ENCODE measurements at places on chromosomes 1 and 21.

DNA sequence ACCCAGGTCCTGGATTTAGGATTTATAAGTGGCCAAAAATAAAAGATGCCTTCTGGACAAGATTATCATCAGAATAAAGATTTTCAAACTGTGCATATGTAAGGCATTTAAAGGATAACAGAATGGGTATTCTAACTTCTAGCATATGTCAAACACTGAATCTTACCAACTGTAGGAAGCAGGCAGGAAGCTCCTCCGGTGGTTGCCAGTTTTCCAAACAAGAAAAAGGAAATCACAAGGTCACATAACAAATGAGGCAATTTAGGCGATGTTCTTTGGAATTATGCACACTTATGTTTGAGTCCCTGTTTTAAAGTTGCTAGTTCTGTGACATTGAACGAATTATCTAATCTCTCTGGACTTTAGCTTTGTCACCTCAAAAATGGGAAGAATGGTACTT is 48.9 kb downstream of the ATP6V1G3 start:
- no peak for DNase-seq

DNA sequence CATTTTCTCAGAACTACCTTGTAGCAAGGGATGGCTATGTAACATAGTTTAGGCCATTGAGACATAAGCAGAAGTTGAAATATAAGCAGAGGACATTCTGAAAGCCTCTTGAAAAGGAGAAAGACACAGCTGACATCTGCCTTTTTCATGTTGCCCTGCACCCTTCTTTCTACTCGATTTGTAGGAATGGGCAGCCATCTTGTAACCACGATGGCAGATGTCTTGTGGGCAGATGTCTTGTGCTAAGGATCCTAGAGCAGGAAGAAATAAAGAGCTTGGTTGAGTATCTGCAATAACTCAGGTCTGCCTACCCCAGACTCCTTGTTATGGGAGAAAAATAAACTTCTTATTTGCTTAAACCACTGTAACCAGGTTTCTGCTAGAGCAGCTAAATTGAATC is 351.0 kb downstream of the PDE4B start:
- no peak for DNase-seq

DNA sequence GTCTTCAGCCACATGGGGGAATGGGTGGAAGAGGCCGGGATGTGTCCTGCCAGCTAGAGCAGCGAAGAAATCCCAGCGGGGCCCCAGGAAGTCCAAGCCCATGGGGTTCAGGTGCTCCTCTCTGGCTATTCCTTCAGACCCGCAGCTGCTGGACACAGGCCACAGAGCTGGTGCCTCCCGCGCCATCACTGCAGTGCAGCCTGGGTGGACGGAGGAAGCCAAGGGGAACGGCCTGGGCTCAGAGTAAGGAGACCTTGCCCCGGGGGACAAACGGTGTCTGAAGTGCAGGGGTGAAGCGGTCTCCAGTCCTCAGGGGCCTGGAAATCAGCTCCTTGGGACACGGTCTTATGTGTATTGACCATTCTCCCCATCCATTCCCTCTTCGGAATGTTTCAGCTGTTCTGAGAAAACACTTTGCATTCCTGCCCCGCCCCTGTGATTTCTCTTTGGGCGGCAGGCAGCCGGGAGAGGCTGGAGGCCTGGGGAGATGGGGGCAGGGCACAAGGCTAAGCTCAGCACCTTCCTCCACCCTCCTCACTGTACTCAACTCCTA is 18.4 kb downstream of the MTHFR start:
- DNase-seq: no peak

DNA sequence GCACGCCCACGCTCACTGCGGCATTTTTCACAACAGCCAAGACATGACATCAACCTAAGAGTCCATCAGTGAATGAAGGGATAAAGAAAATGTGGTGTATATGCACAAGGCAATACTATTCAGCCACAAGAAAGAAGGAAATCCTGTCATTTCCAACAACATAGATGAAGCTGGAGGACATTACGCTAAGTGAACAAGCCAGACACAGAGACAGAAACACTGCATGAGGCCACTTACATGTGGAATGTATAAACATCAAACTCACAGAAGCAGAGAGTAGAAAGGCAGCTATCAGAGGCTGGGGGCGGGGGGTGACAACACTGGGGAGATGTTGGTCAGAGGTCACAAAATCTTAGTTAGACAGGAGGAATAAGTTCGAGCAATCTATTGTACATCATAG is 20.9 kb downstream of the TMPRSS2 start:
- no peak for DNase-seq

- no peak for DNase-seq
Measured at GRCh38 chr1:68281946-68282615, 49.8 kb upstream of the WLS start.

DNA sequence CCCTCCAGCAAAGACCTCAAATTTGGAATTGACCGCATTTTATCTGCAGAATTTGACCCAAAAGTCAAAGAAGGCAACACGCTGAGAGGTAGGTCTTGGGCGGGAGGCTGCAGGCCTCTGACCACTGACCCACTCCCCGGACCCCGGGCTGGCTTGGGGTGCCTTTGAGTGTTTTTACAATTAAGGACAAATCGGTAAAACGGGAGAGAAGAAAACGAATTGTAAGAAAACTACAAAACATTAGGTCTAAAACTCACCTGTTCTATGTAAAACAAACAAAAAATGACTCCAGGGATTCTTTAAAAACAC is 1.1 kb downstream of the HLX start:
- no peak for DNase-seq

DNA sequence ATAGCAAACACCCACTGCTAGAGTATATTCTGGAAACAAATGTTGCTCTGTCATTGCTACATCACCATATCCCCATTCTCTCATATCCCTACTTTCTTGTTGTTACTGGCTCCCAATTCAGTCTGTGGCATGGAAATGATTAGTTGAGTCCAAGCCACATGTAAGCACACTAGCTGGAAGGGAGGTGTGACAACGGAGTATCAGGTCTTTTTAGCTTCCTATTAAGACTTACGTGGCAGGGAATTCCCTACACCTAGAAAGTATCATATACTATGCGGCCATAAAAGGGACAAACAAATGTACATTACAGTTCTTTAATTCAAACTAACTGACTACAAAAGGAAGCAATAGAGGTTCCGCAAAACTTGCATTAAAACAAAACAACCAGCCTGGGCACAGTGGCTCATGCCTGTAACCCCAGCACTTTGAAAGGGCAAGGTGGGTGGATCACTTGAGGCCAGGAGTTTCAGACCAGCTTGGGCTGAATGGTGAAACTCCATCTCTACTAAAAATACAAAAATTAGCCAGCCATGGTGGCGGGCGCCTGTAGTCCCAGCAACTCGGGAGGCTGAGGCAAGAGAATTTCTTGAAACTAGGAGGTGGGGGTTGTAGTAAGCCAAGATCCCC is 48.6 kb downstream of the INTS7 start:
- no peak for DNase-seq

DNA sequence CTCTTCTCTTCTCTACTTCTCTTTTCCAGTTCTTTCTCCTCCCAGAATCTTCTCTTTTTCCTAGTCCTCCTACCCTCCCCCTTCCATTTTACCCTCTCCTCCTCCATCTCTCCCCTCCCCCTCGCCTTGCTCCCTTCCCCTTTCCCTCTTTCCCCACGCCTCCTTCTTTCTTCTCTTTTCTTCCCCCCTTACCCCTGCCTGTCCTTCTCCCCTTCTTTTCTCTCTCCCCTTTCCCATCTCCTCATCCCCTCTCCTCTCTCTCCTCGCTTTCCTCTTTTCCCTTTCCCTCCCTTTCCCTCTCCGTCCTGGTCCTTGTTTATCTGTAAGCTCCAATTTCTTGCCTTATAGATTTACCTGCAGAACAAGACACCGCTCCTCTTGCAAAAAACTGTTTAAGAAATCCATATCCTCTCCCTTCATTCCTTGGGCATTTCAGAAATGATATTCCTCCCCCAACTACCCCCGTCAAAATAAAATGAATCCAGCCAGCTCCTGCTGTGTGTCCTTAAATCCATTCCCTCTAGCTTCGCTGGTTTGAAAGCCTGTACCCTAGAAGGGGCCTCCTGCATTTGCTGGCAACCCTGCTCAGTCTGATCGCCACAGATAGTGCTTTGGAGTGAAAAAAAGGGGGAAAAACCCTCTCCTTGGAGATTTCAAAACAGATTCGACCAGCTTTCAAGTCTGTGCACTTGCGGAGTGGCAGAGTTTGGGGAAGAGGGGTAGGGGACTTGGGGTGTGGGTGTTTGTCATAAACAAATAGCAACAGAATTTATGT is 89.4 kb downstream of the PAPPA2 start:
- DNase-seq: no peak

DNA sequence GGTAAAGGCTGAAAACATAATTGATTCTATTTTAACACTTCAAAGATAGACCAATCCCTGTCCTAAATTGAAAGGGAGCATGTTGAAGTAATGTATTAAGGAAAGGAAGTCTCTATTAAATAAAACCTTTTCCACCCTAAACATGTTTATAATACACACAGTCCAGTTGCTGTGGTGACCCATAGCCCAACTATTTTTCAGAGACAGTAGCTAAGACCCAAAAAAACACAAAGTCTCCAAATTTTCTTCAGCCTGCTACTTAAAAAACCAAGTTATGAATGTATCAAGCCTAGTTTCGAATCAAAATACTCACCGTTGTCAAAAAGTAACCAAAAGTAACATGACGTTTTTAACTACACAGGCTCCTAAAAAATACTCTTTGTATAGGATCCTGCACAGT is 1.6 kb downstream of the ELK4 start:
- DNase-seq: no peak

DNA sequence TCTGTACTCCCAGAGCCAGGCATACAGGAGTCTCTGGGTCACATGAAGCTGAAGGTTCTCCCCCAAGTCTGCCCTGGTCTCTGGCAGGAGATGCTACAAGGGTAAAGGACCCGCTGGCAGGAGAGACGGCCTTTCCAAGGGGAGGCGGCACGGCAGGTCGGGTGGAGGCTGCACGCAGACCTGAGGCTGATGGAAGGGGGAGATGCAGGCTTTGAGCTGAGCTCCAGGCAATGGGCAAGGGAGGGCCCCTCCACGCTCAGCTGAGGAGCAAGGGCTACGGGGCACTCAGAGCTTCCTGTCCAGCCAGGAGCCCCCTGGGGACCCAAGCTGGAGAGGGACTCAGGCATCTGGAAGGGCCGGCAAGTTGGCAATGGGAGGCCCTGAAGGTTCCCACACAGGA is 50.3 kb downstream of the MEGF6 start:
- DNase-seq: no peak

DNA sequence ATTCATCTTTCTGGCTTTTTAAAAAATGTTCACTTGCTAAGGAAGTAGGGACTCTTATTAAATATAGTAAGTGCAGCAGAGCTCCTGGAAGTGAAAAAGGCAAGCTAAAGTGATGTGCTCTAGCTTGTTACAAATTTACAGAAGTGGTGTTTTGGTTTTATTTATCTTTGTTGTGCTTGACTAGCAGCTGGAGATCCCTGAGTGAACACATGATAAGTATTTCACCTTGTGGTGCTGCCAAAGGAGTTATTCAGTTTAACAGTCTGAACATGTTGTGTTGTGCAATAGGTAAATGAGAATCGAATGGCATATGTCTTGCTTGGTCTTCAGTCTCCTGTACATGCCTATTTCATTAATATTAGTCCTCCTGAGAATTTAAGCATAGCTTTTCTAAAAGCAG is 315.7 kb downstream of the TPR start:
- DNase-seq: no peak

DNA sequence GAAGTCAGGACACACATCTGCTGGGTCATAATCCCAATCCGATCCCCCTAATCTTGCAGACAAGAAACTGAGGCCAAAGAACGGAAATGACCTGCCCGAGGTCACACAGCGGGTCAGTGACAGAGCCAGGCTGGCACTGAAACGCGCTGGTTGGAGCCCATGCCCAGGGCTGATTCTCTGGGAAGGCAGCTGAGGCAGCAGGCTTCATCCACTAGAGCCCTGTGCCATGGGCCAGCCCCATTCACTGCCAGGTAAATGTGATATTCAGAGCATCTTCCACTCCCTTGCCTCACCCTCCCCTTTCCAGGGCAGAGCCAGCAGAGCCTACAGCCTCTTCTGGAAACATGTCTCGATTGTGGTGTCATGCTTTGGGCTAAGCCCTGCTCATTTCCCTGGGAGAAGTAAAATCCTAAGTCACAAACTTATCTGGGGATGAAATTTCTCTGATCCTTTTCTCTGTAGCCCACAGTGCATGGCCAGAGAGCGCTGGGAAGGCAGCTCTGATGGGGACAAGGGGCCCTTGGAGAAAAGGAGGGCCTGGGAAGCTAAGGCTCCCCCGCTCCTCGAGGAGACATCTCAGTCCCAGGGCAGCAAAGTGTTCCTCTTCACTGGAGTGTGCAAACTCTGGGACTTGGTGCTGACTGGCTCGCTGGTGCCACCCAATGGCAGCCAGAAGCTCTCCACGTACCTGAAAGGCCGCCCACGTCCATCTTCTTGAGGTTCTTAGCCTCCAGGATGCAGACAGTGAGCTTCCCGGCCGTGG is 110.4 kb downstream of the SYT2 start:
- DNase-seq: no peak

GRCh38 chr1:73813716-73814115 is 384.3 kb downstream of the LRRIQ3 start:
- no peak for DNase-seq

DNA sequence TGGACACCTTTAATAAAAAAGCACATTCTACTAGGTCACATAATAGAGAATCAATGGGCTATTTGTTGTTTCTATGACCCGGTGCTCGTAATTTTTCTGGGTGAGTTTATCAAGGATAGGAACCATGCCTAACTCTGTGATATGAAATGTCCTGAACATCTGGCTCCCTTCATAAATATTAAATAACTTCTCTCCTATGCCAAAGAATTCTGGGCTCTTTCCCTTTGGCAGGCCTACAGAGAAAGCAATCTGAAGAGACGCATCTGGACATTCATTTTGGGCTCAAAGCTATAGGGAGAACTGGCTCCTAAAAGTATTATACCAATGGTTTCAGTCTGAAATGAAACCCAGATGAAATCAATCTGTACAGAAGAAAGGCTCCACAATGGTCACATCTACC is 38.8 kb upstream of the ANGPTL7 start:
- no peak for DNase-seq

DNA sequence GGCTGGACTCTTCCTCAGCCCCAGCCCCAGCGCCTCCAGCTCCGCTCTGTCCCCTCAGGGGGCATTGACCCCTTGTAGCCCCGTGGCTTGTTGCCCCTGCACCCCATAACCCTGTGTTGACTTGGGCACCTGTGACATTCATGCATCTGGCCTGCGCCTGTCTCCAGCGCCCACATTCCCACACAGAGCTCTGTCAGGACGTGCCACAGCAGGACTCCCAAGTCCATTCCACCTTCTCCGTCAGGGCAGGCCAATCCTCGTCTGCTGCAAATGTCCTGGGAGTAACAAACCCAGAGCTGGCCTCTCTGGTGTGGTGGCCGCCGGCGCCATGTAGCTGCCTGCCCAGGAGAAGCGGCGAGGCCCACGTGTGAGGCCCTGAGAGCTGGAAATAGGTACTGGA is 60.6 kb downstream of the AGPAT3 start:
- no peak for DNase-seq

GRCh38 chr1:228096416-228097332 is 6.5 kb downstream of the C1orf35 start:
- no peak for DNase-seq

- no peak for DNase-seq
Measured at GRCh38 chr1:184617433-184618029, 137.1 kb downstream of the EDEM3 start.

- DNase-seq: no peak
Measured at GRCh38 chr1:179779645-179780272, 36.7 kb downstream of the FAM163A start.
